SHP77 (cell line): ENCODE measurements at places on chromosomes 6 and 20.

GRCh38 chr20:8860011-8860495, 208.8 kb upstream of the PLCB4 start:
- no peak for DNase-seq

DNA sequence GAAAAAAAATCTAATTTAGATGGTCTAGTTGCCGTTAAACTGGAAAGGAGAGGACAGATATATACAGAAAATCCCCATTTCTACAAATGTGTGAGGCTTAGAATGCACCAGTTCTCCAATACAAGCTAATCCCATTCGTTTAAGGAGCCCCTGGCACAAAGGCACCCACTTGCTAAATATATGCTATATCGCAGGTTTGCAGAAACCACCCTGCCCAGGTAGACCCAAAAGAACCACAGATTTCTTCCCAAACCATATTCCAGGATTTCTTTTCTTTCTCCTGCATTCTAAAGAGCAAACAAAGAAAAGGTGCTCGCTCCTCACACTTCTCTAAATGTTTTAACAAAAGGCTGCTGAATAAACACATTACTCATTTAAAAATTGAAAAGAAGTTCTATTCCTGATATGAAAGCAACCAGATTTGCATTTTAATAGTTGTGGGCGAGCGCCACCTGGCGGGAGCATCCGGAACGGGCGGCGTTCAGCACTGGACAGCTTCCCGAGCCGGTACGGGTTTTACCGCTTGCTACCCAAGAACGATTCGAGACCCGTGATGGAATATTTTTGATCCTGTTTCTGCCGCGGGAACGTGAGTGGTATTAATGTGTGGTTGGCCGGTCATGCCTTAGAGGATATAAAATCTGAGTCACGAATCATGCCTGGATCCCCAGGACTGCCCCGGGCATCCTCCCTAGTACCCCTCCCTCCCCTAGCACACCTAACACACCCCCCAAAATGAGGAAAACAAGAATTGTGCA, 2.1 kb downstream of the PTPRT start:
- DNase-seq: no peak

GRCh38 chr6:122130026-122130348, 269.5 kb upstream of the HSF2 start:
- no peak for DNase-seq

GRCh38 chr6:126914172-126914571, 204.3 kb upstream of the RSPO3 start:
- no peak for DNase-seq

DNA sequence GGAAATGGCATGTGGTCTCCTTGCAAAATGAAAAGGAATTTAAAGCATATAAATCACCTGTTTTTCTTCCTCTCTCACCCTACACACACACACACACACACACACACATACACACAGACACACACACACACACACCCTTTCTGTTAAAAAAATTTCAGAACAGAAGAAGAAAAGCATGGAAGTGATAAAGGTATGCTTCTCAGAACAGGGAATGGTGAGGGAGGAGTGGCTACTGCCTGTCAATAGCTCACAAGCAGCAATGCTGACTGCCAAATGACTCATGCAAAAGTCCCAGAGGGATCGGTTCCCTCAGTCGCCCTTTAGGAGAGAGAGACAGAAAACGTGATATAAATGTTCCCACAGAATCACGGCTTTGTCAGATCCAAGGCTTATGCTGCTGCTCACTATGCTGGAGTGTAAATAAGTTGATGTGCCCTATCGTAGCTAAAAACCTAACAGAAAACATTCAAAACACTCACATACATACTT, 102.6 kb downstream of the IBTK start:
- DNase-seq: peak; percentile 6

- no peak for DNase-seq
Measured at GRCh38 chr6:101630941-101631340, 237.4 kb downstream of the GRIK2 start.

DNA sequence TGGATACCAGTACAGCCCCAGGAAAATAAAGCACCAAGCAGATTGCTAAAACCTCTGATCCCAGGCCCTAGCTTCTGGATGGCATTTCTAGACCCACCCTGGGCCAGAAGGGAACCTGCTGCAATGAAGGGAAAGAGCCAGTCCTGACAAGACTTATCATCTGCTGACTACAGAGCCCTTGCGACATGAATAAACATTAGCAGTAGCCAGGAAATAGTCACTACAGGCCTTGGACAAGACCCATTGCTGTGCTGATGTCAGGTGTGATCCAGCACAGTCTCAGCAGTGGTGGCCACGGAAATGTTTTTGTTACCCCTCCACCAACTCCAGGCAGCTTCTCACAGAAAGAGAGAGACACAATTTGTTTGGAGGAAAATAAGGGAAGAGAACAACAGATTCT, 399.3 kb downstream of the HAO1 start:
- DNase-seq: no peak

DNA sequence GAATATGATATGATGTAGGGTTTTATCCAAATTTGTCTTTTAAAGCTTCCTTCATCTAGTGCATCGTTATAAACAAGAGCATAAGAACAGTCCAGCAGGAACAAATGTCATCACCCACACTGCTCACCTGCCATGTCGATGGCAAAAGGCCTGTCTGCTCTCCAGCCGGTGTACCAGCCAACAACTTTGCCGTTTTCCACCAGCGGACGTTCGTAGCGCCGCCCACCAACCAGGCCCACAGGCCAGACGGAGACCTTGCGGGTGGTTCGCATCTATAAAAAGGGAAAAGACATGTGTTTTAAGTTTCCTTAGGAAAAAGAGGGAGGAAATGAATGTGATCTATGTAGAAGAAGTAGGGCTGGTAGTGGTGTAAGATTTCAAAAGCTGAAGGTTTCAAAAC, 62.9 kb downstream of the B3GAT2 start:
- no peak for DNase-seq

GRCh38 chr6:65787787-65788186, 80.8 kb upstream of the EYS start:
- DNase-seq: no peak

- DNase-seq: no peak
Measured at GRCh38 chr6:27901801-27902200, 10.4 kb downstream of the OR2B2 start.

- peak; percentile 71 for DNase-seq
Measured at GRCh38 chr6:77650098-77650663, 2.7 kb upstream of the MEI4 start.
